PC-9 (cell line): ENCODE measurements at places on chromosomes 1 and 21.

DNA sequence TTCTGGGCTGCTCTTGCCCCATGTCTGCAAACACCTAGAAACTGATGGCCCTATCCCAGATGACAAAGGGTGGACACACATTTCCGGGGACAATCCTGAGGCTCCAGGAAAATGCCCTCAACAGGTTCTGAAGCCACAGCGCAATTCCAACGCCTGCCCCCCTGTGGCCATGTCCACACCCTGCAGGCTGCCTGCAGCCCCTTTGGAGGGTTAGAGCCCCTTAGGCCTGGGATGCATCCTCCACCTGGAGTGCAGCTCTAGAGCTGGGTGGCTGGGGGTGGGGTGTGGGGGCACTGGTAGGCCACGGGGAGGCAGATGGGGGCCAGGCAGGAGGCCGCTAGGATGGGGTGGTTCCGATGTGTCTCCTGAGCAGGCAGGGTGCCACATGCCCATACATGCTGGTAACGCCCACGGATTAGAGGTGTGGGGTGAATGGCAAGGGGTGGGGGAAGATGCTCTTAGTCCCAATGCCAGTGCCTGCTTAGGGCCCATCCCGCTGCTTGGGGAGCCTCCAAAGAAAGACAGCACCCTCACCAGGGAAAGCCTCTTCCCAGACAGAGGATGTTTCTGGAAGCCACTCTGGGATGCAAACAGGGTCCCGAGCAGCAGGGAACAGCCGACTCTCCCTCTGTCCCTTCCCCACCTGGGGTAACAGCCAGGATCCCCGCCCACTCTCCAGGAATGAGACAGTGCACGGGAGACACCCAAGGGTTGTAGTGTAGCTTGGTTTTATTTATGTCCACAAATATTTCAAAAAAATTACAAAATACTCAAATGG lies 34.0 kb downstream of the SLC45A1 start:
- no peak for DNase-seq

DNA sequence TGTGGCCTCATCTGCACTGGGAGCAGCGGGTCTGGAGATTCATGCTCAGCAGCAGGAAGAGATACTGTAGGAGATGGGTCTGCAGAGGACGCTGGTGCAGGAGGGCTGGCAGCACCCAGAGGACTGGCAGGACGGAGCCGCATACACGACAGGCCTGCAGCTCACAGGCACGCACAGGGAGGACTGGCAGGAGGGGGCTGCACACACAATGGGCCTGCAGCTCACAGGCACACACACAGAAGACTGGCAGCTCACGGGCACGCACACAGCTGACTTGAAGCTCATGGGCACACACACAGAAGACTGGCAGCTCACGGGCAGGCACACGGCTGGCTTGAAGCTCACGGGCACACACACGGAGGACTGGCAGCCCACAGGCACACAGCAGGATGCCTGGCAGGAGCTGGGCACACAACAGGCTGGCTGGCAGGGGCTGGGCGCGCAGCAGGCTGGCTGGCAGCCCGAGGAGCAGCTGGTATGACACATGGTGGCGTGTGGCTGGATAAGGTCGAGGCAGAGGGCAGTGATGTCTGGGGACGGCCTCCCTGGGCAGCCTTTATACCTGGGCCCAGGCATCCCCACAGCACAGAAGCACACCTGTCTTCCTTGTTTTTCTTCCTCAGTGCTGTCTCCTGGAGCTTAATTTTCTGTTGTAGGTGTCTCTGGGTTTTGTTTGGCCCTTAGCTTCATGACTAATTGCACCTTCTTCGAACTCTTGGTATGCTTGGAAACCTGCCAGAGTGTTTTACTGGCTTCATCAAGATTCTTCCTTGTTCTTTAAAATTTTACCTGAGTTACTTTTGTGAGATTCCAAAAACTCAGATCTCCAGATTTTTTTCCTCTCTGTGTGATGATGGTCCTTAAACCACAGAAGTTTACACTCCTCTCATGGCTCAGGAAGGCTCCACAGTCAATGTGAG lies at the start of gene KRTAP12-2:
Gene KRTAP12-2, minus strand, starts transcription at position 527 of the 920 bp plus-strand sequence. Its CDS starts 41 bp downstream, at position 486.
- peak; percentile 38 for DNase-seq

- DNase-seq = no peak
Observed at GRCh38 chr1:45880930-45881329, 77.5 kb downstream of the MAST2 start.

DNA sequence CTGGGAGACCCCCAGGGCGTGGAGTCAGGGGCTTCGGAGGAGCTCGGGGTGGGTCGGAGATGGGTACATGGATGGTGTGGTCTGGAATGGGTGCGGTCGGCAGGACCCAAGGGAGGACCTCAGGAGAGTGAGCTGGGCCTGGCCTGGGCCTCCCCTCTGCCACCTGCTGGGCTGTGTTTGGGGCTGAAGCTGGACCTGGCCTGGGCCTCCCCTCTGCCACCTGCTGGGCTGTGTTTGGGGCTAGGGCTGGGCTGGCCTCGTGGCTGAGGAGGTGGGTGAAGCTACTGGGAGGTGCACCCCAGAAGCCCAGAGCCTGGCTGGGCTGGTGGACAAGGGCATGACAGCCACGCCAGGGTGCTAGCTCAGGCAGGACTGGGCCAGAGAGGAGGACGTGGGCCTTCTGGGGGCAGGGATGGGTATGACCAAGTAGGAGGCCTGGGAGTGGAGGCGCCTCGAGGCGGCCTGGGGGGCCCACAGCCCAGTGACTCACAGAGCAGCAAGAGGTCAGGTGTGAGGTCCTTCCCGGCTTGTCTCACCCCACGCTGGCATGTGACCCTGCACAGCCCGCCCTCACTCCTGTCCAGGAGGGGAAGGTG lies 14.5 kb downstream of the SAMD11 start:
- peak; percentile 67 for DNase-seq

GRCh38 chr1:119871881-119872280 lies 24.4 kb downstream of the ADAM30 start:
- DNase-seq = no peak
